ENCODE measurements at places on chromosomes 2 and 18.

GRCh38 chr18:79476031-79476917 lies 80.5 kb downstream of the NFATC1 start:
- DNase-seq = no peak

- no peak for DNase-seq
Observed at GRCh38 chr2:70388813-70389212, 86.9 kb upstream of the FAM136A start.

GRCh38 chr2:144267239-144267638 lies 252.7 kb downstream of the ZEB2 start:
- DNase-seq = no peak

GRCh38 chr2:232485348-232485756 lies 2.3 kb downstream of the ECEL1 start:
- no peak for DNase-seq

GRCh38 chr18:68874361-68874760 lies 76.5 kb downstream of the CCDC102B start:
- DNase-seq = no peak

All from EL (cell line).